NCI-H187 (cell line): ENCODE measurements at places on chromosomes 6 and 20.

DNA sequence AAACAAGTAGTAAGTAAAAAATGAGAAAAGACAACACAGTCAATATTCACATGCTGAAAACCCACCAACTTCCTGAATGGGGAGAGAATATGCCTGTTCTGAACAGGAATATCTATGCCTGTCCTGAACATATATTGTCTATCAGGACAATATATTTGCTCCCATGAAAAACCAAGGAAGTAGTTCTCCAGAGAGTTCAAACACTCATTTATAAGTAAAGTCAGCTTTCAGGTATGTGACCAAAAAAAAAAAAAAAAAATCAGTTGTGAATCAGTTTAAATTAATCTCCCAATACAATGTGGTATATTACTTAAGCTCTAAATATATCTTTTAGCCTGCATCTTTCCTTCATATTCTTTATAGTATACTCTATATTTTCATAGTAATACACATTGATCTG, 119.5 kb downstream of the MYB start:
- no peak for DNase-seq

DNA sequence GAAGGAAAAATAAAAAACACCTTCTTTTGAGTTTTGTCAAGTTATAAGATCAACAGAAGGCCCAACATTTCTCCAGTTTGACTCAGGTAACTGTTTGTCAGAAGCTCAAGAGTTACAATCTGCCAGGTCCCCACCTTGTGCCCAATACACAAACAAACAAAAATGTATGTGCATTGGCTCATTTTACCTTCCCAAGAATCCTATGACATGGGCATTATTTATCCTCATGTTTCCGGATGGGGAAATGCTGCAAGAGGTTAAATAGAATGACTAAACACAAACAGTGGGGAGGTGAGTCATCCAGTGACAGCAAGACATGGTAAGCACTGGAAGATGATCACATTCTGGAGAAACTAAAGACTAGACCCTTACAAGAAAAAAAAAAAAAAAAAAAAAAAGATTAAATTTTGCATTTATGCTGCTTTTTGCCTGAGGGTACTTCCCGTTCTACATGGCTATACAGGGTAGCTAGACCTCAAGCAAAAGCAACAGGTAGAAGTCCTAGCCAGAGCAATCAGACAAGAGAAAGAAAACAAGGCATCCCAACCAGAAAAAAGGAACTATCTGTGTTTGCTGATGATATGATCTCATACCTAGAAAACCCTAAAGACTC, 23.6 kb upstream of the ANKRD60 start:
- no peak for DNase-seq

- DNase-seq: no peak
Observed at GRCh38 chr6:20719980-20720379, 185.7 kb downstream of the CDKAL1 start.

- peak; percentile 76 for DNase-seq
Observed at GRCh38 chr20:19137641-19138040, 74.8 kb upstream of the SLC24A3 start.

- no peak for DNase-seq
Observed at GRCh38 chr6:110939429-110940200, 18.9 kb upstream of the GTF3C6 start.

GRCh38 chr6:147063469-147064031, 140.7 kb upstream of the STXBP5 start:
- DNase-seq: no peak

DNA sequence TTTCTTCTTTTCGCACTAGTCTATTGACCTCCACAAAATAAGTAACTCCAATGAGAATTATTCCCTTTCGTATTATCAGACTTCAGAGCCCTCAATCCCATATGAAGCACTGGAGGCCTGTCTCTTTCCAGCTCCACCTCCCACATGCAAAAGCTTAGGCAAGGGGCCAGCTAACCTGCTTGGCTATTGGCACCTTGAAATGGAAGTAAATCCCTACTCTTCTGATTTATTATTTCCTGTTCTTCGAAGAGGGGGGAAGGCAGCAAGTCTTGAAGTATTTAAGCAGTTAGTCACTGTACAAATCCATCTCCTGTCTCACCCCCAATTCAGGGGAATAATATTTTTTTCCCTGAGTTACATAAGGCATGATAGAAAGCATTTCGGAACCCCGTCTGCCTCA, 577.8 kb downstream of the MAFB start:
- no peak for DNase-seq

GRCh38 chr6:82217018-82217586, 30.4 kb downstream of the IBTK start:
- no peak for DNase-seq

DNA sequence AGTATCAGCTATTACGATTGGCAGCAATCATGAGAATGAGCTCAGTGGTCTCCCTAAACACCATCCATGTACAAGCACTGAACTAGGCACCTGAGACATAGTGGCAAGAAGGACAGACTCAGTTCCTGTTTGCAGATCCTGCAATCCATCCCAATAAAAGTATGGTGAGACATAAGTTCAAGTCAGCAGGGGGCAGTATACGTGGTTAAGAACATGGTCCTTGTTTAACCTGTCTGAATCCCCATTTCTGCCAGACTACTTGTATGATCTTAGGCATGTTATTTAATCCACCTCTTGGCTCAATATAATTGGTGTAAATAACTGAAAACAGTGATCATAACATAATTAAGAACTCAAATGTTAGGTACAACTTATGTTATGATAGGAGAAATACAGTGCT, 33.2 kb upstream of the PNISR start:
- DNase-seq: no peak

- DNase-seq: no peak
Observed at GRCh38 chr6:145245119-145245518, 490.2 kb downstream of the EPM2A start.

GRCh38 chr20:32912688-32913087, 54.0 kb downstream of the EFCAB8 start:
- no peak for DNase-seq

DNA sequence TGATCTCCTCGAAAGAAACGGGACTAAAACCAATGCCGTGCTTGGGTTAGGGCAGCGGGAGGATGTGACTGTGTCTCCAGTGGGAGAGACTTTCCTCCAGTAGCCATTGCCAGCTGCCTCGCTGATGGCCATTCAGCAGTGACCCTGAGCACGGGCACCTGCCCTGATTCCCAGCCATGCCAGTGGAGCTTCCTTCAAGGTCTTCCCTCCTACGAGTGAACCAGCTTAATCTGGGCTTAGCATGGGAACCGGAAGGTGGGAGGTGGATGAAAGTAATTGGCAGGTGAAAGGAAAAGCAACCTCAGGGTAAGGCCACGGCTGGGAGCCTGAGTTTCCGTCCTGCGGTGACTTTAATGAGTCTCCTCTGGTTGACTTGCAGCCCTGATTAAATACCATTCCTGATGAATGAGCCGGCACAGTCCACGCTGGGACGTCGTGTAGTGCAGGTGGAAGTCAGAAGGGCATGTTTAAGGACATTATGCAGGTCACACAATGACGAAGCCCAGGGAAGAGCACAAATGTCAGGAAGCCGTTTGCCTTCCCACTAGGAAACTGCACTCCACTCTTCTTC, 813.5 kb downstream of the QKI start:
- DNase-seq: no peak
